ENCODE measurements at places on chromosomes 5 and 9.

DNA sequence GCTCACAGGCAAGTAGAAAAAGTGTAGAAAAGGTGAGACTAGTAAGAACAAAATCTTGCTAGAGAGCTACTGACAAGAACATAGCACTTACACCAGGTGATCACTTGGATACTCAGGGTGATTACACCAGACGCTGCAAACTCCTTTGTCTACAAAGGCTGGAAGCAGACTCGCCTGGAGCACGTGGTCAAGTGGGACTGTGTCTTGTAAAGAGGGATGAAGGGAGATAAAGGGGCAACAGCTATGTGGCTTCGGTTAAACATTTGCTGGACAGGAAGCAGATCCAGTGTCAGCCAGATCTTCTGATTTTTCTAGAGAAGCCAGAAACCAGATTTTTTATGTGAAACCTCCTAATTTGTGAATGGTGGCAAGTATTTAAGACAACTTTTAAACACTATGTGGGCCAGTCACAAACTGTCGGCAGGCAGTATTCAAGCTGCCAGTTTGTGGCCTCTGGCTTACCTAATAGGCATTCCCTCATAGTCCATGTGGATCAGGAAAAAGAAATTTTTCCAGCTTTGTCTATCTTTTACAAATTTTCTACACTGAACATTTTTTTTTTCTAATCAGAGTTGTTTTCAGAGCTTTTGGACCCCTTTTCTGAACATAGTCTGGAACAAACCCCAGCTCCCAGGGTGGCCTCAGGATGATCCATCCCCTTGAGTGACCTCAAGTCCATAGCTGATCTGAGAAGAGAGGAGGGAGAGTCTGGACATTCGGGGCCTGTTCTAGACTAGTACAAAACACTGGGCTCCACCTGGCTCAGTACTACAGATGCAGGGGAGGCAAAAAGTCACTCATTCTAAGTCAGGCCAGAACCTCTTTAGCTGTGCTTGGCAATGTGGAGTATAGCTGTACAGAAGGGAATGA, 262.9 kb downstream of the ARRDC3 start:
- no peak for DNase-seq

DNA sequence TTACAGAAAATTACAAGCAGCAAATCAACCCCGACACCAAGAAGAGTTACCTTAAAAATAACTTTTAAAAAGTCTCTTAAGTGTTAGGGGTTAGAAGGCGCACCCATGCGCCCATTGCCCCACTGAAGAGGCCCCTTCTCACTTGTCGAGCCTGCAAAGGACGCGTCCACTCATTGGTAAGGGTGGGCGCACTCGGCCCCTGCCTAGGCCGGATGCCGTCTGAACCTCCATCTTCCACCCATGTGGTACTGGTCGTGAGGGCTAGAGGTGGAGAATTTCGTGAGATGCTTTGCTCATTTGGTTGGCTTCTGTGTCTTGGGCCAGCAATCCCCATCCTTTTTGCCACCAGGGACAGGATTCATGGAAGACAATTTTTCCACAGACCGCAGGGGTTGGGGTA, 27.5 kb upstream of the LRRC14B start:
- DNase-seq, result no peak

GRCh38 chr5:116486588-116486987, 88.0 kb downstream of the SEMA6A start:
- no peak for DNase-seq

DNA sequence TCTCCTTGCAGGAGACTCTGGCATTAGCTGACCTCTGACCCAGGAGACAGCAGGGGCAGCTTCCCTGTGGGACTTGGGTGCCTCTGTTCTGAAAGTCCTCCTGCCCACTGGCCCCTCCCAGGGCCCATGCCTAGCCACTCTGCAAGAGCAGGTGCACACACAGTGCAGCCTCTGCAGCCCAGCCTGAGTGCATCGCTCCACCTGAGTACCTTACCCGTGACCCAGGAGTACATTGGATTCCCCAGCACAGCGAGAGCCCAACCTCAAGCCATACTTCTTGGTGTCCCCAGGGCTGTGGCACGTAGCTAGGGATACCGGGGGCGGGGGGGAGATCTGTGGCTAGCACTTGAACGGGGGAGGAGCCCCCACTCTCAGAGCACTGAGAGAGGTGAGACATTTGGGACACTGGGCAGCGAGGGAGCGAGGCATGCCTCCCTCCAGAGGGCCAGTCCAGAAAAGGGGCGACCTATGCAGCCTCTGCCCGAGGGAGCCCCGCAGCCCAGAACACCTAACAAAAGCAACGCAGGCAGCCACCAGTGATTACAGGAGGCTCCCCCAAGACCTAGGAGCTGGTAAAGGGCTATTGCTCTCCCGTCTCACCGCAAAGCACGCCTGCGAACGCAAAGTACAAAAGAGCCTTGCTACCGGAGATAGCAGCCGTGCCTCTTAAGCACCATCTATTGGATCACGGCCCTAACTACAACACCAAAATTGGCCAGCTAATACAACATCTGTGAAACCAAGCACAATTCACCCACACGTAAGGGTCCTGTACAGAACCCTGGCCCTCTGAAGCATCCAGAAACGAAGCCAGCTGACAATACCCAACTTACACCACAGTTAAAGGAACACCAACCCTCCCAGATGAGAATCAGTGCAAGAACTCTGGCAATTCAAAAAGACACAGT, 826 bp upstream of the PRDM9 start:
- no peak for DNase-seq

DNA sequence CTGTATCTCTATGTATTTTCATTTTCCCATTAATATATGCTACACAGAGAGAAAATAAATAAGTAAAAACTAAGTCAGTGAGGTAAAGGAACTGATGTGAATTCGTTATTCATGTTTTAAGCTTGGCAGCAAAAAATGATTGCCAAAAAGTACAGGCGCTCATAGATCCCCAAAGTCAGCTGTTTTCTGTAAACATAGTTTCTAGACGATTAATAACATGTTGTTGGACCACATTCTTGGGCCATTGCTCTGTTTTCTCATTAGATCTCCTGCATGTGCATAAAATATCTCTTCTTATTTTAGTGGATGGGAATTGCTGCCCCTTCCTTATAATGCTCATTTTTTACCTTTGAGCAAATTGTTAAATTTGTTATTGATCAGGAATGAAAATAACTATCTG, 215.2 kb downstream of the TLE1 start:
- DNase-seq, result no peak

- no peak for DNase-seq
Measured at GRCh38 chr5:135547590-135548254, 12.0 kb upstream of the NEUROG1 start.

Data from stimulated activated CD4-positive, alpha-beta T cell treated with anti-CD3 and anti-CD28 coated beads, Interleukin-1b, Interleukin-23, amount 100 ng/mL, for 1 hour (primary cell).